HL-60 (cell line): ENCODE measurements at places on chromosomes 5 and 9.

DNA sequence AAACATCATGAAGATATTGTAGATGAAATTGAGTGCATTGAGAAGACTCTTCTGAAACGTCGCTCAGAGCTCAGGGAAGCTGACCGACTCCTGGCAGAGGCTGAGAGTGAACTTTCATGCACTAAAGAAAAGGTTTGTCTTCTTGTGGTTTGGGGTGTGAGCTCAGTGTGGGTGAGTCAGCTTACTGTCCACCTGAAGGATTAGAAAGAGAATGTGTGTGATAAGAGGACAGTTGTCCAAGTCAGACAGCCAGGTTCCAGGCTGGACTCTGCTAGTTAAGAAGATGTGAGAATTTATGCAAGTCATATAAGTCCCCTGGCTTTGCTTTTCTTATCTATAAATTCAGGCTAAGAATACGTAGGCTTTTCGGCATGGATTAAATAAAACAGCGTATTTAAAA is 46.9 kb downstream of the RAB14 start:
- DNase-seq = no peak

DNA sequence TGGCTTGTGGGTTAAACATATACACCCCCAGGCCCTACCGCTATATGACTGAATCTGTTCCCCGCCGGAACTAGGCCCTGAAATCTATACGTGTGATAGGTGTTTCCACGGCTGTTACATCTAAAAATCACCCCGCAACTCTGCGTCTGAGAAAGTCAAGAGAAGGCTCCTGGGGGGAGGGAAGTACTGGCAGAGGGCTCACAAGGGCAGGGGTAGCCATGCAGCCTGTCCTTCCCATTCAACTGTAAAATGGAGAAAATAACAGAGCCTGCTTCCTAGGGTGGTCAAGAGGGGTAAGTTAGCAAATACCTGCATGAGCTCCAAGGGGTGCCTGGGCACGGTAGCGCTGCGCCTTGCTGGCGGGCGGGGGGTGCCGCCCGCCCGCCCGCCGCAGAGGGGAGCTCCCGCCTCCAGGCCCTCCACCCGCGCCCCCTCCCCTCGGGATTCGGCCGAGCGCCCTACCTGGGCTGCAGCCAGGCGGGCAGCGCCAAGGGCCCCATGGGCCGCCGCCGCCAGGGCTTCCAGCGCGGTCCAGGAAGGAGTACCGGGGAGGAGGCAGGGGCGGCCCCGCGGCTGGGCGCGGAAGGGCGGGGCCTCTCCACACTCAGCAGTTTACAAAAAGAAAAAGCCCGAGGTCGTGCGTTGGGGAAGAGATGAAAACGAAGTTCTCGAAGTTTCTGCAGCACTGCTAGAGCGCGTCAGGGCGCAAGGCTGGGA is at the start of gene HACD4:
Gene HACD4 (minus strand): TSS at position 550 of the 717 bp plus-strand sequence. CDS start 50 bp downstream, at position 500.
- DNase-seq = peak; percentile 45

DNA sequence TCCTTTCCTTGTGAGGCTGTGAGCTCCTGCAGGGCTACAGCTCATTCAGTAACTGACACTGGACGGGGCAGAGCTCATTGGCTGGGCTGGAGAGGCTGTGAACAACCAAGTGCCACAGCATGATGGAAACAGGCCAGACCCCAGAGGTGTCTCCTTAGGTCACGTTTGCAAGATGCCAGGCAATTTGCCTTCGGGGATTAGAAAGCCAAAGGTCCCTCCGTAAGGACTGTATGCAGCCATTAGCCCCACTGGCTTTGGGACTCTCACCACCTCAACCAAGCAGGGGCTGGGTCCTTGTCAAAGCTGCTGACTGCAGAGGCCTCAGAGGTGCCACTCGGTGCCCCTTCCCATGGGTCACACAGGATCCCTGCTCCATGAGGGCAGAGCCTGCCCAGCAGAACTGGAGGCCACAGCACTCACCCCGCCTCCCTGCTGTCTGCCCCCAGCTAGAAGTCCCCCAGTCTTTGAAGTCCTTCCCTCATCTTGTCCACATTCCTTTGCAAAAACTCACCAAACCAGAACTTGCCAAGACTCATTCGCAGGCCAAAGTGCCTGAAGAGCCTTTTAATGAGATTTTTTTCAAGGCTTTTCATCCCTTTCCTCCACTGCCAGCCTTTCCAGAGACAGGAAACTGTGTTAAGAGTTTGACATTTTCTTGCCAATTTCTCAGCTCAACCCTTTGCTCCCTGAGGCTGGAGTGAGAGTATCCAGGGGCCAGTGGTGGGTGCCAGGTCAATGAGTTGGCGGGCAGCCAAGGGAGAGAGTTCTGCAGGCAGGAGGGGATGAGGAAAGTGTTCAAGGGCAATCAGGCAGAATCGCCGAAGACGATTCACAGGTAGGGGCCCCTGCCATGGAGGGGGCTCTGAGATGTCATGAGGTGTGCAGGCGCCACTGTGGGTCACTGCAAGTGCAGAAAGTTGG is 39.7 kb upstream of the SLC25A51 start:
- no peak for DNase-seq

DNA sequence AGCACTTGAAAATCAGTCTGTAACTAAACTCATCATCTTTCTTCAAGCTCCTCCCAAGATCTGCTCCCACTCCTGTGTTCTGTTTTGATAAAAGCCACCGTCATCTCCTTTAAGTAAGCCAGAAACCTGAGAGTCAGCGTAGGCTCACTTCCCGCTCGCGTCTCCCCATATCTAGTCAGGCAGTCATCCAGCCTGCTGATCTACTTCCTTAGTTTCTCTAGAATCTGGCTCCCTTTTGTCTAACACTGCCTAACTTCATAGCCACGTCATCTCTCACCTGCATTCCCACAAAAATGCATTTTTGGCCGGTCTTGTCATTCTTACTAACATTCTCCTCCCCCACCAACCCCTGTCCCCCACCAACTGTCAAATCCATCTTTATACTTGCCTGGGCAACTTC is 3.0 kb upstream of the TJP2 start:
- no peak for DNase-seq

- DNase-seq = peak; percentile 35
Measured at GRCh38 chr5:111582993-111583601, 70.8 kb upstream of the STARD4 start.

- DNase-seq = peak; percentile 60
Measured at GRCh38 chr9:137227054-137227852, at the start of gene RNF224. Gene RNF224 (plus strand): TSS chr9:137227502. CDS start chr9:137228336, 834 bp downstream.

GRCh38 chr9:86389628-86390027 is 35.4 kb upstream of the TUT7 start:
- DNase-seq = no peak

- DNase-seq = no peak
Measured at GRCh38 chr5:54678737-54679136, 161.2 kb downstream of the SNX18 start.
